ENCODE measurements at places on chromosomes 4 and X.

GRCh38 chr4:103493450-103494159 is 226.2 kb downstream of the TACR3 start:
- no peak for DNase-seq

- no peak for DNase-seq
Measured at GRCh38 chrX:31038575-31039326, 33.1 kb downstream of the FTHL17 start.

GRCh38 chrX:116436358-116436816 is at the start of gene SLC6A14:
Gene SLC6A14 (plus strand): TSS chrX:116436606. CDS start chrX:116436710, 104 bp downstream.
- no peak for DNase-seq

GRCh38 chr4:10179957-10180602 is 63.5 kb upstream of the WDR1 start:
- no peak for DNase-seq

DNA sequence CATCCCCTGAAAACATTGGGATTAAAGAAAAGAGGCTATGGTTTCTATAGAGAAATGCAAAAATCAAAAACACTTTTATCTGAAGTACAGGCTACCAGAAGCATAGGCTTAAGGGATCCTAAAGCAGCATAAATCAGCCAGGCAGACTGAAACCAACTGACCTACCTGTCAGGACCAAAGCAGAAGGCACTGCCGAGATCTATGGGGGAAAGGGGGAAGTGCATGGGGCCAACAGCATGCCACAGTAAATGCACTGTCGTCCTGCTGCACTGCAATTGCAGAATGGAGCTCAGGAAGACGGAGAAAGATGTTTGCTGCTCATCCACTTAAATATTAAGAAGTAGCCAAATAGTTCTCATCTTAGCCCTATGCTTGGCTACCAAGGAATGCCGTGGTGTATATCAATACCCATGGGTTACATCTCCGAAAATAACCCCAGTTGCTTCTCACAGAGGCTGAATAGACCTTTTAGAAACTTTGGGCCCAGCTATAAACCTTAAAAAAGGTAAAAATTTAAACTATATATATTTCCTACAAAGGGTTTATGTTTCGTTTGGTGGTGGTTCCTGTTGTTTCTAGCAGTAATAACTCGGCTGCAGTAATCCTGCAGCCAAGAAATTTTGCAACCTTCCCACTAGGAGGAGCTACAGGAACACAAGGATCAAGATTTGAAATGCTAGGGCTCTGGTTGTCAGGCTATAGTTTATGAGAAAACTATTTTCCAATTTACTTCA is 312.2 kb upstream of the DIAPH2 start:
- peak; percentile 17 for DNase-seq

GRCh38 chr4:10020871-10021652 is at the start of gene SLC2A9:
Gene SLC2A9 (minus strand): TSS chr4:10021497. CDS start chr4:10021429, 68 bp downstream.
- DNase-seq = no peak

DNA sequence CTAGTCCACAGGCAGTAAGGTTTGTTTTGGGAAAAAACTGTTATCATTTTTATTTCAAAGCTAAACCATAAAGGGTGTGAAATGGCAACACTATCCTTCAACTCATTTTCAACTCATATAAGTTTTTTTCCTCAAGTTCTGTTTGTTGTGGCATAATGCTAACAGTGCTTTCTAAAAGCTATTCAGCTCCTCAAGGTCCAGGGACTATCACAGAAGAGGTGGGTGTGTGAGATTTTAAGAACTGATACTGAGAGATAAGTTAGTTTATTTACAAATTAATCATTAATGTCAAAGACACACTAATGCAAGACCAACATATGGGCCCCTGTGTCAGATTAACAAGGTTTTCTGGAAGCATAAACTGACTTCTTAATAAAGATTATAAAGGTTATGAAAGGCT is 11.8 kb downstream of the UGT2B15 start:
- no peak for DNase-seq

DNA sequence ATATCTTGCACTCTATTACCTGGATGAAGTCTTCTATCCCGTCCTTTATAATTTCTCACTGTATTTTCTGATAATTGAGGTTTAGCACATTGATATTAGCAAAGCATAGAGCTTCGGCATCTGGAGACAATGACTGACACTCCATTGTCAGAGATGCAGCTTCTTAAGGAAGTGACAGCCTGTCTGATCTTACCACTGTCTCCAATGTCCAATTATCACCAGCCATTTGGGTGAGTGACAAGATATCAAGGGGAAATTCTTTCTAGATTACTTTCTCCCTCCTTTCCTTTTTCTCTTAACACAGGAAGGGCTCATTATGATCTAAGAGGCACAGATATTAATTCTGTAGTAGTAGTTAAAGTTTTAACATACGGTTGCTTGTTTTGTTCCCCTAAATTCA is 86.4 kb downstream of the LDB2 start:
- no peak for DNase-seq

All from NCI-H2081 treated with DMSO at 0.1 percent for 48 hours (cell line).